ENCODE measurements at places on chromosomes 4 and X. TPM values are rescaled to one million over a fixed set of nuclear protein-coding genes. Genes with fewer than 3 reads are reported as not detected.
A peak's percentile ranks its signal among the peaks of the same experiment; 100 is the strongest.

DNA sequence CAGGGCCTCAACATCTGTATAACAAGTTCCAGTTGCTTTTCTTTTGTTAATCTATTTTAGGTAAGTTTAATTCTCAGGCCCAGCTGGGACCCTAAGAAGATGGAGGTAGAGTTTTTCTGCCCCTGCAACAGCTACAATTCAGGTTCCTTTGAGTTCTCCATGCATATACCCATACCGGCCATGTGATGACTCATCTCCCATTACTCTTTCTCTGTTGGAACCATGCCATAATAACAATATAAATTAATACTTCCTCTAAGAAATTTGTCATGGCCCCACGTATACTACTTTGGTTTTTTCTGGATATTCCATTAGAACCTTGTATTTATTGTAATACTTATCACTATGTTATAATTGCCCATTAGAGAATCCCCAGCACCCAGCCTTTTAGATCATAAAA lies 1.3 kb upstream of the INTU start:
- DNase-seq, result no peak
- H3K36me3 ChIP-seq, result no peaks in the 10 kb centered on the region
- H3K27ac ChIP-seq, result no peak overlapping the region
- no peak overlapping the region for H3K4me3 ChIP-seq
- no peaks in the 10 kb centered on the region for H3K27me3 ChIP-seq

DNA sequence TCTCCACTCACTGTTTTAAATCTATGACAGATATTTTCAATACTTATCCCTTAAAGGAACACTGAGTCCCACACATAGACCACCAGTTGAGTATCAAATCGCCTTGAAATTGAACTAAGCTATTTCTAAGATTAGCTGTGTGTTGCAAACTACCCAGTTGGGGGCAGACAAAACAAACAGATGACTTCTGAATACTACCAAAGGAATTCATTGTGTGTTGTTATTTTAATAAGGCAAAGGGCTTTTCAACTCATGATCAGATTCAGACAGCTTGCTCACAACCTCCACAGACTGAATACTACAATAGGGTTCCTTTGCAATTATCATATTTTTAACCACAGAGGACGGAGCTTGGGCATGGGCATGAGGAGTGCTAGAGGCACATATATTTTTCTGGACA lies 283.0 kb upstream of the GPC4 start:
- DNase-seq, result no peak
- no peaks in the 10 kb centered on the region for H3K36me3 ChIP-seq
- no peaks in the 10 kb centered on the region for H3K4me1 ChIP-seq
- H3K27ac ChIP-seq, result no peak overlapping the region
- H3K4me3 ChIP-seq, result no peak overlapping the region

GRCh38 chrX:65493431-65493830 lies 41.2 kb downstream of the LAS1L start:
- no peak overlapping the region for H3K4me3 ChIP-seq
- no peak for DNase-seq
- H3K36me3 ChIP-seq, result no peaks in the 10 kb centered on the region
- no peaks in the 10 kb centered on the region for H3K27me3 ChIP-seq

Gene CT47B1
- total RNA-seq, result not detected

DNA sequence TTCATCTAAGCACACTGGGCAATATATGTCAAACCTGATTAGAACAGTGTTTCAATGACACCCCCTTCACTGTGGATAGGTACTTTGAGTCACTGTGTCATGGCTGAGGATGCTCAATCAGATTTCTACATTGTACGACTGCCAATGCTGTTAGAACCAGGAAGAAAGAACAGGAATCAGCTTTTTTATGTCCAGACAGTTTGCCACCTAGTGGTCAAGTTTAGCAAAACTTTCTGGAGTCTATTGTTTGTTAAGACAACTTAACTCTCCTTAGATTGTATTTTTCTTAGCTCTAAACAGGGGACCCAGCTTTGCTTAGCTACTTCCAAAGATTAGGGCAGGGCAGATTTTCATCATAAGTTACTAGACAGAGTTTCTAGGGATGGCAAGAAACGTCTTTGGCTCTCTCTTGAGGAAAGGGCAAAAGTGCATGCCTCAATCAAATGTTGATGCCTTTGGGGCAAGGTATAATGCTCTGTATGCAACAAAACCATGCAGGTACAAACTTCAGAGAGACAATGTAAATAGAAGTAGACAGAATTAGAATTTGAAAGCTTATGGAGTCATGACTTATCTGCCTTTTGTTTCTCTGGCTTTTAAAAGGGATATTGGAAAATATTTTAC lies 40.5 kb upstream of the BMP3 start:
- DNase-seq, result no peak
- no peaks in the 10 kb centered on the region for H3K4me1 ChIP-seq
- no peaks in the 10 kb centered on the region for H3K27me3 ChIP-seq
- H3K36me3 ChIP-seq, result no peaks in the 10 kb centered on the region
- H3K27ac ChIP-seq, result no peak overlapping the region
- H3K4me3 ChIP-seq, result no peak overlapping the region

Gene RAB9A
- total RNA-seq, result 15.0 TPM

GRCh38 chrX:123878252-123878721 lies 18.4 kb downstream of the XIAP start:
- no peaks in the 10 kb centered on the region for H3K36me3 ChIP-seq
- H3K4me3 ChIP-seq, result no peak overlapping the region

DNA sequence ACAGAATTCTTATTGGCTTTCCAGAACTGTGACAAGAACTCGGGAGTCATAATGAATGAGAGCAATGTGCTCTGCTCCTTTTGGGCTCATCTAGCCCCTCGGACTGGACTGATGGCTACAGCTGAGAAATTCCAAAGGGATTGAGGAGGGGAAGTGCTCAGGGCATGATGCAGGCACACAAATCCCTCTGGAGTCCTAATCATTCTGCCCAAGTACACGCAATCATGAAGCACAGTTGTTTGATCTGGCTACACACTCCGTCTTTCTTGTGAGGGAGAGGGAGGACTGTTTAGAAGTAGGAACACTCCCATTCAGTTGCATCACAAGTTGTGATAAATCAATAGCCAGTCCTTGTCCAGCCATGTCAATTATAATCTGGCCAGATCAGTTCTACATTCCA lies 237.5 kb downstream of the COL25A1 start:
- no peak for DNase-seq
- H3K36me3 ChIP-seq, result no peaks in the 10 kb centered on the region
- no peaks in the 10 kb centered on the region for H3K27me3 ChIP-seq
- H3K4me3 ChIP-seq, result no peak overlapping the region

DNA sequence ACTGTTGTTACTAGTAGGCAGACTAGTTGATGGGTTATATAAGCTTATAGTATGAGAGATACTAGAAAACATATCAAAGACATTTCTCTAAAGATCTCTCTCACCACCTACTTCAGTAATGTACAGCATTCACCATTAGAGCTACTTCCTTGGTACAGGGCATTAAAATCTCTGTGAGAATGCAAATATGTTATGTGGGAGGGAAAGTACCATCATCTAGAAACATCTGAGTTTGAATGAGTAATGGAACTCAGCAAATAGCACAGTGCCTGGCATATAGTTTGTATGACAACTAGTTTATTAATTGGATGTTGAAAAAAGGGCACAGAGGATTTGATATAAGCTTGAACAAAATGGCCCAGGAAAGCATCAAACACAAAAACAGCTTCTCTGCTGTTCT lies 211.1 kb downstream of the GLUD2 start:
- H3K4me3 ChIP-seq, result no peak overlapping the region
- DNase-seq, result no peak
- H3K36me3 ChIP-seq, result no peaks in the 10 kb centered on the region
- no peaks in the 10 kb centered on the region for H3K4me1 ChIP-seq

- no peaks in the 10 kb centered on the region for H3K27me3 ChIP-seq
- DNase-seq, result no peak
- H3K4me1 ChIP-seq, result no peaks in the 10 kb centered on the region
- H3K4me3 ChIP-seq, result no peak overlapping the region
- no peaks in the 10 kb centered on the region for H3K36me3 ChIP-seq
These were observed 386.3 kb downstream of the DMD start for GRCh38 chrX:32825009-32825408.

- H3K36me3 ChIP-seq, result no peaks in the 10 kb centered on the region
- H3K27me3 ChIP-seq, result no peaks in the 10 kb centered on the region
These were observed 550.5 kb downstream of the PDHA2 start for GRCh38 chr4:96390404-96390803.

DNA sequence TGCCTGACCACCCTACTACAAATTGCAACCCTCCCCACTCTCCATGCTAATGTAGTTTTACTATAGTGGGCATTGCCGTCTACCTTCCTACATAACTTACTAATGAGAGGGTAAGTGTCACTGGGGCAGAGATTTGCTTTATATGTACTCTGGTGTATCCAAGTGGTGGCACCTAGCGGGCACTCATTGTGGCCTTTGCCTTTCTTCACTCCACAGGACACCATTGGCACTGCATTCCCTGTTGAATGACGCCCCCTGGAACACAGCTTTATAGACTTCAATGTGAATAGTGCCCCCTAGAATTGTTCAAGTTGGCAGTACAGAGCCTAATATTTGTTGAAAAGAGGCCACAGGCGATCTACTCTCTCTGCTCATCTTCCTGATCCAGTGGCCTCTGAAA lies 215.8 kb downstream of the MID1IP1 start:
- no peaks in the 10 kb centered on the region for H3K27me3 ChIP-seq
- no peak overlapping the region for H3K4me3 ChIP-seq
- DNase-seq, result no peak
- no peaks in the 10 kb centered on the region for H3K4me1 ChIP-seq
- H3K36me3 ChIP-seq, result no peaks in the 10 kb centered on the region

- no peaks in the 10 kb centered on the region for H3K36me3 ChIP-seq
- no peaks in the 10 kb centered on the region for H3K4me1 ChIP-seq
- H3K4me3 ChIP-seq, result no peak overlapping the region
- H3K27ac ChIP-seq, result no peak overlapping the region
These were observed 52.6 kb downstream of the SULT1B1 start for GRCh38 chr4:69707807-69708206.

DNA sequence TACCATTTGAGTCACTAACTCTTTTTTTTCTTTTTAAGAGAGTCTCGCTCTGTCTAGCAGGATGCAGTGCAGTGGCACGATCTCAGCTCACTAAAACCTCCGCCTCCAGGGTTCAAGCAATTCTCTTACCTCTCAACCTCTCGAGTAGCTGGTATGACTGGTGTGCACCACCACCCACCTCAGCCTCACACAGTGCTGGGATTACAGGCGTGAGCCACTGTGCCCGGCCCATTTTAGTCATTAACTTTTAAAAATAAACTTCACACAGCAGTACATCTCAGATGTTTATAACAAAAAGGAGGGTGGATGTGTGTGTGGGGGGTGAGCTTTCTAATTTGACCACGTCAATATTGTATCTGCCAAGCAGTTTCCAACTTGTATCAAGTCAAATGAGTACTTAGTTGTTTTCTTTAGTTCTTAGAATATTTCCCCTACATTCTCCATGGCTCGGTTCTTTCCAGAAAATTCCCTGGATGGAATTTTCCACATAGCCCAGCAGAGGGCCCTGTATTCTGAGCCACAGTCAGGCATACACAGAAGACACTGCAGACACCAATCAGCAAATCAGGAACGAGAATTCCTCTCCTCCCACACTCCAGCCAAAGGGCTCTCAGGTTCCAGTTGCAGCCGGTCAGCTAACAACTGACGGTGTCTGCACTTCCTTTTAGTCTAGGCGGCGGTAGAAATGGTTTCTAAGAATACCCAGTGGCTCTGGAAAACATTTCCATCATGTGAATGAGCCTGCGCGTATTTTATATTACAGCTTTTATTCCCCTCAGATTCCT lies 20.1 kb upstream of the ARAF start:
- peak overlapping the region; percentile 78 for H3K27ac ChIP-seq
- peak overlapping the region; percentile 11 for H3K4me3 ChIP-seq
- H3K27me3 ChIP-seq, result no peaks in the 10 kb centered on the region
- peak; percentile 80 for DNase-seq
- H3K4me1 ChIP-seq, result peaks cover 10% of the 10 kb centered on the region
- no peaks in the 10 kb centered on the region for H3K36me3 ChIP-seq

GRCh38 chr4:86586160-86586572 lies 7.9 kb upstream of the PTPN13 start:
- H3K27ac ChIP-seq, result no peak overlapping the region
- H3K36me3 ChIP-seq, result no peaks in the 10 kb centered on the region
- DNase-seq, result no peak
- H3K4me1 ChIP-seq, result no peaks in the 10 kb centered on the region

Gene IGFBP7
- total RNA-seq, result 117 TPM

GRCh38 chr4:73453701-73454005 lies 17.6 kb downstream of the AFP start:
- H3K27me3 ChIP-seq, result no peaks in the 10 kb centered on the region
- H3K27ac ChIP-seq, result no peak overlapping the region
- no peaks in the 10 kb centered on the region for H3K4me1 ChIP-seq
- H3K36me3 ChIP-seq, result no peaks in the 10 kb centered on the region

Gene RPS6KA3
- 65.6 TPM for total RNA-seq

GRCh38 chrX:77342004-77342403 lies 105.2 kb upstream of the FGF16 start:
- H3K4me1 ChIP-seq, result no peaks in the 10 kb centered on the region
- H3K27ac ChIP-seq, result no peak overlapping the region
- no peaks in the 10 kb centered on the region for H3K27me3 ChIP-seq

Gene DYNLT3
- total RNA-seq, result 22.2 TPM

Gene FRG2
- not detected for total RNA-seq
